Activated CD4-positive, alpha-beta T cell treated with anti-CD3 and anti-CD28 coated beads, Interleukin-2, amount 50 U/mL, for 48 hours (primary cell): ENCODE measurements at places on chromosomes 5 and 9.

- no peak for DNase-seq
These were observed 153.4 kb upstream of the ADRA1B start for GRCh38 chr5:159762921-159763320.

- DNase-seq, result no peak
These were observed 15.9 kb downstream of the EBF1 start for GRCh38 chr5:159083548-159084452.

DNA sequence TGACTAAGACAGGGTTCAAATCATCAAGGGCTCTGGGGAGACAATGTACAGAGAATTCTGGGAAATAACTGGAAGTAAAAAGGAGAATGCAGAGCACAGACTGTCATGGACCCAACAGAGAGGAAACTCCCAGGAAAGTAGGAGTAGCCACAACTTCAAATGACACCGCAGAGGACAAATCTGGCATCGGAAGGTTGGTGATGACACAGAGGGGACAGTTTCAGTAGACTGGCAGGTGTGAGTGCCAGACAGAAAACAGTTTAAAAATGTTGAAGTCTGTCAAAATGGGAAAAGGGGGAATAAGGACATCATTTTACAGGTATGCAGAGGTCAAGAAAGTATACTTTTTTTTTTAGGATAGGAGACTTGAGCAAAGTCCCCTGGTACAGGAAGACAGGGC, 70.2 kb downstream of the EPB41L4A start:
- no peak for DNase-seq

GRCh38 chr9:130839132-130840111, 4.4 kb downstream of the ABL1 start:
- DNase-seq, result no peak

GRCh38 chr9:73095425-73095824, 56.2 kb upstream of the ANXA1 start:
- DNase-seq, result no peak
